ENCODE measurements at places on chromosomes 7 and 10.

- DNase-seq: no peak
Observed at GRCh38 chr7:112009081-112009480, 197.1 kb downstream of the DOCK4 start.

DNA sequence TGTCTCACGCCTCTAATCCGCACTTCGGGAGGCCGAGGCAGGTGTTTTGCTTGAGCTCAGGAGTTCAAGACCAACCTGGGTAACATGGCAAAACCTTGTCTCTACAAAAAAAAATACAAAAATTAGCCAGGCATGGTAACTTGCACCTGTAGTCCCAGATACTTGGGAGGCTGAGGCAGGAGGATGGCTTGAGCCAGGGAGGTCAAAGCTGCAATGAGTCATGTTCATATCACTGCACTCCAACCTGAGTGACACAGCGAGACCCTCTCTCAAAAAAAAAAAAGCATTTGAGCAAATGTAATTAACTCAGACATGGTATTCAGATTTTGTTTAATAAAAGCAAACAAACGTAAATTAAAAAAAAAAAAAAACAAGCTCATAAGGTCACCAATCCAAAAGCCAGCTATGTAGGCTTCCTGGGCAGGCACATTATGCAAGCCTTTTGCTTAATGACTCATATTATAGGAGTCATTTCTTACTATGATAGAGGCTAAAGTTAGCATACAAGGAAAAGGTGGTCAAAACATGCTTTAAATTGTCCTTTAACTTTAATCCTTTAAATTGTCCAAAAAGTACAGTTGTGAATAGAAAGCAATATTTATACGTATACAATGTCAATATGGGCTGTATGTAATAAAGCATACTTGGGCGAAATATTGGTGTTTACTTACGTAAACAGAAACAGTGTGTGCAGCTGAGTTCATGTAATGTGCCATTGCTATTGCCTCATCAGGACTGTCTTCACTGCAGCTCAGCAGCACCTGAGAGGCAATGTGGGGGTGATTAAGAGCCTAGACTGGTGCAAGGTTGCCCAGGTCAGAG lies 13.0 kb downstream of the AKR1D1 start:
- DNase-seq: no peak

- no peak for DNase-seq
Observed at GRCh38 chr10:71893920-71894319, 42.9 kb upstream of the PSAP start.

DNA sequence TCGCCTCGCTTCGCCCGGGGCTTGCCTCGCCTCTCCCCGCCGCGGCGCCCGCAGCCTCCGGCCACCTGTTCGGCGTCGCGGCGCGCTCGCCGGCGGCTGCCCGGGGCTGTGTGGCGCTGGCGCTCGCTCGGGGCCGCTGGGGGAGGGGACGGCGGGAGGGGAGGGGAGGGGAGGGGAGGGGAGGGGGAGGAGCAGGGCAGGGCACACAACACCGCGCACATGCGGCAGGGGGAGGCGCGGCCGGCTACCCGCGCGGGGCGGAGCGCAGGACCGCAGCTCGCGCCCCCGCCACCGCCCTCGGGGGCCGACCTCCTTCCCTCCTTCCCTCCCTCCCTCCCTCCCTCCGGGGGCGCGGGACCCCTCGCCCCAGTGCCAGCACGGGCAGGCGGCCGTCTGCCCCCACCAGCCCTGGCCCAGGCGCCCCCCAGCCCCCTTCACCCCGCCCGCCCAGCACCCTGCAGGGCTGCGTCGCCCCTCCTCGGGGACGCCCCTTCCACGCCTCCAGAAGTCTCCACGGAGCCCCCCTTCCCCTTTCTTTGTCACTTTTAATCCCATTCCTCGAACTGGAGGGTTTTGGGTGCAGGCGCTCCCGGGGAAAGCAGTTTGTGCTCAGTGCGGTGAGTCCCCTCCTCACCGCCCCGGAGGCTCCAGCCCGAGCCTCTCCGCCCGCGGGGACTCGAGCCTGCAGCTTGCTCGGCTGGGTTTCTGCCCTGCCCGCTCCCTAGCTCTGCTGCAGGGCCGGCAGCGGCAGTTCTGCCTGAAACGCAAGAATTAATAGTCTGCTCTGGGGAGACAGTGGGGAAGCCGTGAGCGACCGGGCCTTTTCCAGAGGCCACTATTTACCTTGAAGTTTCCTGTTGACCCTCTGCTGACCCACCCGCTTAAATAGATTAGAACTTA lies at the start of gene PARD3:
PARD3 (minus strand) TSS at position 112 of the 900 bp plus-strand sequence. CDS start 301 bp downstream, outside the sequence.
- DNase-seq: no peak

- DNase-seq: no peak
Observed at GRCh38 chr10:80108576-80109239, 23.8 kb upstream of the PLAC9 start.

DNA sequence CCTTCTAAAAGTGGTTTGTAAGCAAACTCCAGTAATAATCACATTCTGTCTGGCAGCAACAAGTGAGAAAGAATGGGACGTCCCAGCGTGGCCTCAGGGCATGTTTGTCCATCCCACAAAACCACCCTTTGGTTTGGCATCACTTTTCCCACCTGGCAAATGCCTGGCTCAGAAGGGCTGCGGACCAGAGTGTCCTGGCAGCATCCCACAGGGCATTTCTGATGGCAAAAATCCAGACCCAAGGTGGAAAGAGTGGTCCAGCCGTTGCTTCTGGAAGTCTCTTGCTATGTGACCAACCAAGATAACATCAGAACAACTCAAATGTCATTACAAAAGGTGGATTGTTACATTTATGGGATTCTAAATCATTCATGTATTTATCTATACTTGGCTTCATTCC lies 174.4 kb downstream of the CREB5 start:
- no peak for DNase-seq

DNA sequence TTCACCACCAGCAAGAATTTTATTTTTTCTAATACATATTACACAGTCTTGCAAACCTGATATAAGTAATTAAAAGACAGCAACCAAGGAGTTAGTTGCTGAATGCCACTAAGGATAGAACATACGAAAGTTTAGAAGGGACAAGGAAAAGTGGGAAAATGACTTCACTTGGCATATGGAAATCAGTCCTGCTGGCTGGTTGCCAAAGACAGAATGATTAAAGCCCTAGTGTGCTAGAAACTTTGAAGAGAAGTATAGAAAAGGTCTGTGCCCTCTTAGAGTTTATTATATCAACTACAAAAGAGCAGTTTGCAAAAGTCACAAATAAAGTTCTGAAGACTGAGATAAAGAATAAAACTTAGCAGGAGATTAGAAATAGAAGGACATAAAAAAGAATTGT lies 5.8 kb upstream of the YAE1 start:
- DNase-seq: no peak

DNA sequence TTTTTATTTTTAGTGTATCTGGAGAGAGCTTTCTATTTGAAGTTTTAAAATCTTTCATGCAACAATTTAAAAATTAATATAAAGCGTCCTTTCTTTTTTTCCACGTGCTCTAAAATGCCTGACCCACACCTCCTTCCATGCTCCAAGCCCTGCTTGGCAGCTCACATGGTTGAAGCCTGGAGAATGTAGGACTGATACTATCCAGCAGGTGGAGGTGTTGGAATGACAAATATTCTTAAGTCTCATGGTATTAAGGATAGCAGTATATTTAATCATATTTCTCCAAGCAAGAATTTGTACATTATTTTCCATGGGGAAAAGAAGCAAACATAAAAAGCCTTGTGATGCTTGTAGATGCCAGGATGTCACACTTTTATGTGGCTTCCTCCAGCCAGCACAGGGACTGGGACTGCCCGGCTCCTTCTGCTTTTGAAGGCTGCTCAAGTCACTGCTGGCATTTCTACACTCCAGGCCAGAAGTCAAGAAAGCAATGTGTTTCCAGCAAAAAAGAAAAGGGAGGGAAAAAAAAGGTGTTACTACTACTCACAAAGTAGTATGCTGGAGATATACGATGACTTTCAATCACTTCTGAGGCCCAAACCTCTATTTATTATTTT lies 49.7 kb downstream of the BZW2 start:
- DNase-seq: no peak

DNA sequence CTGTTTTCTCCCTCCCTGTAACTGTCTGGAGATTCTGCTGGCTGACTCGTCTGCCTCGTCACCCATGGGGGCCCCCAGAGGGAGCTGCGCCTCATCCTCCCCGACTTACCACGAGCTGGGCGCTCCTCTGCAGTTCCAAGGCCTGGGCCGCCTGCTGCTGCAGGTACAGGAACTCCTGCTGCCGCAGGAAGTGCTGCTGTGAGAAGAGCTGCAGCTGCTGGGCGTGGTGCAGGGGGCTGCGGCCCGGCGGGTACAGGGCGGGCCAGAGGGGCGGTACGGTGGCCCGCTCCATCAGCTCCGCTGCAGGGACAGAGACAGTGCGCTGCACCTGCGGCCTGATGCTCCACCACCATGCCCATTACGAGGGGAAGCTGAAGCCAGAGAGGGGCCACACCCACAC lies 47.7 kb downstream of the TNRC18 start:
- no peak for DNase-seq

- no peak for DNase-seq
Observed at GRCh38 chr7:43533801-43534479, 49.0 kb upstream of the STK17A start.

DNA sequence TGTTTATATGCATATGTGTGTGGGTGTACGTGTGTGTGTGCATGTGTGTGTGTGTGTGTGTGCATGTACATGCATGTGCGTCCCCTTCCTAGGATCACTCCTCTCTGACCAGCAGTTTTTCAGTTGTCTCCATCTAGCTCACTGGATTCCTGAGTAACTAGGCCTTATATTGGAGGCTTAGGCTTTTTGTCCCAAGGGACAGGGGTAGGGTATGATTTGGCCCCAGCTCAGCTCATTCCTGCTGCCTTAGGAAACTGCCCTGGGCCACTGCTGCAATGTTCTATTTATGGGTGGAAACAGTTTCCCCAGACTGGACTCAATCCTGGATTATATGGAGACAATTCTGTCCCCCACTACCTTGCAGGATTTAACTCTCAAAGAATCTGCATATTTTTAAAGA lies 68.8 kb upstream of the SDK1 start:
- no peak for DNase-seq

GRCh38 chr7:45649560-45650346 lies 75.6 kb downstream of the ADCY1 start:
- no peak for DNase-seq

DNA sequence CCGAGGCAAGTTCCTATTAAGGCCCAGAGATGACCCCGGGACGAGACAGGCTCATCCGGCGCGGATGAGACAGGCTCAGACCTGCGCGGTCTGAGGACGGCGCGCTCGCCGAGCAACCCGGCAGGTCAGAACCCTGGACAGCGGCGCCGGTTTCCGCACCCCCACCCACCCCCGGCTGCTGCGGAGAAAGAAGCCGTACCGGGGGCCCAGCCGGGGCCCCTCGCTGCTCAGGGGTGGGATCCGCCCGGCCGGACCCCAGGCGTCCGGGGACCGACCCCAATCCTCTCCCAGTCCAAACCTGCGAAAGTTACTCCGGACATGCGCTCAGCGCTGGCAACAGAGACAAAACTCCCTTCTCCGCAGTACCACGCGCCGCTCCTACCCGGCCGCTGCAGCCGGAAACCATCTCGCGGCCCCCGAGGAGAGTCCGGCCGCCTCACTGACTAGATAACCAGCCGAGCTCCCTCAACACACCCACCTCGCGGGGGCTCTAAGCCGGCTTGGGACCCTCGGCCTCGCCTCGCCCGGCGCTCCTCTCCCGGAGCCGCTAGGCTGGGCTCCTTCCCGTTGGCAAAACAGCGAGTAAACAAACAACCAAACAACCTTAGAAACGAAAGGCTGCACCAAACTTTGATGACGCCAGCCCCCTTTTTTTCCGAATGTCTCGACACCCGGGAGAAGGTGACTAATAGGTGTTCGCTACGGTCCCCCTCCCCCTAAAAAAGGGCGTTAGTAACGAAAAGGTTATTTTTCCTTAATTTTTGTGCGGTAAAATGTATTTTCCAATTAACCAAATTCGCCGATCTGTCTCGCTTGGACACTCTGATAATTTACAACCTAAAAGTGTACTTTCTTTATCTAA lies 2.3 kb upstream of the DRGX start:
- no peak for DNase-seq

DNA sequence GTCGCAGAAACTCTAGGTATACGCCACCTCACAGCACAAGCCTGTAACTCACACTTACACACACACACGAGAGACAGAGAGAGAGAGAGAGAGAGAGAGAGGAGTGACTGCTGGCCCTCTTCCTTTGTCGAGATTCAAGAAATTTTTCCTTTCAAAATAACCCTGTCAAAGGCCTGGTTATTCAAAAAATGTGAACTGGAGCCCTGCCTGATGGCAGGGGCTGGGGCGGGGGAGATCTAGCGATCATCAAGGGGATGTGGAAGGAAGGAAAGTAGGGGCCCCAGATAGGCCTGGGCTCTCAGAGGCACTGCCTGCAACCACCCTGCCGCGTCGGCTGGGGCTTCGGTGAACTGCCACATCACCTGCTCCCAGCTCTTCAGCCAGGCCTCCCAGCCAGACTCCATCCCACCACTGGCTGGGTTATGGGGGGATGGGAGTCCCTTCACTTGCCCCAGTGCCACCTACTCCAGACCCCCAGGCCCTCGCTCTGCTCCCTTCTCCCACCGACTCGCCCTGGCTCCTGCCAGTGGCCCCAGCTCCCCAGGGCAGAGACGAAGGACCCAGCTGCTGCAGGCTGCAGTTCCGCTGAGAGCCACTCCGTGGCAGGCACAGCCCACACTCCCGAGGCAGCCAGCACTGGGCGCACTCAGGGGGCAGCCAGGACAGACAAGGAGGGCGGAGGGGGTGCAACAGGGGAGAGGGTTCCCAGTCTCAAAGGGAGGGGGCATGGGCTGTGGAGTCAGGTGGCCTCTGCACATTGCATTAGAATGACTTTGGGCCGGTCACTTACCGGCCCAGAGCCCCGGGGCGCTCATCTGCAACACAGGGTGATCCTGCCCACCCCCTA lies 15.3 kb downstream of the KCNH2 start:
- no peak for DNase-seq

- DNase-seq: no peak
Observed at GRCh38 chr10:128530301-128530700, 404.1 kb upstream of the MKI67 start.

DNA sequence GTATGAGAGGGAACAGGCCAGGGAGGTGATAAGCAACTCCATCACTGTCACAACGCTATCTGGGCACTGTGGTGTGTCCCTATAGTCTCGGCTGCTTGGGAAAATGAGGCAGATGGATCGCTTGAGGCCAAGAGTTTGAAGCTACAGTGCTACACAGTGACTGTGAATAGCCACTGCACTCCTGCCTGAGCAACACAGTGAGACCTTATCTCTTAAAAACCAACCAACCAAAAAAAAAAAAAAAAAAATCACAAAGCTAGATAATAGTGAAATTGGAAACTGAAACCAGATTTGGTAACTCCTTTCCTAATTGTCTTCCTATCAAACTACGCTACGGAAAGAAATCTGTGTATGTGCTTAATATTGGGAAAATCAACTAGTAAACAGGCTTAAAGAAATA lies 14.1 kb downstream of the MICU1 start:
- no peak for DNase-seq

DNA sequence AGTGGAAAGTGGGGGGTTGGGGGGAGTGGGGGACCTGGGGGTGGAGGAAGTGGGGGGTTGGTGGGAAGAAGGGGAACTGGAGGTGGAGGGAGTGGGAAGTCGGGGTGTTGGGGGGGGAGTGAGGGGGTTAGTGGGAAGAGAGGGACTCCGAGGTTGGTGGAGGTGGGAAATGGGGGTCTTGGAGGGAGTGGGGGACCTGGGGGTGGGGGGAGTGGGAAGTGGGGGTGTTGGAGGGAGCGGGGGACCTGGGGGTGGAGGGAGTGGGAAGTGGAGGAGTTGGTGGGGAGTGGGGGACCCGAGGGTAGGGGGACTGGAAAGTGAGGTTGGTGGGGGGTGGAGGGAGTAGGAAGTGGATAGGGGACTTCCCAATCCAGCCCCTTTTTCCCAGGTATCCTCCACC lies 906 bp upstream of the MMD2 start:
- no peak for DNase-seq

GRCh38 chr7:47153576-47153975 lies 428.3 kb downstream of the TNS3 start:
- DNase-seq: no peak

GRCh38 chr7:50151001-50151400 lies 58.0 kb upstream of the ZPBP start:
- no peak for DNase-seq
